ENCODE measurements at places on chromosomes 7 and 10. TPM values are rescaled to one million over a fixed set of nuclear protein-coding genes. Genes with fewer than 3 reads are reported as not detected.

Gene ZNF862
- total RNA-seq = 14.5 TPM

Gene NCAPG2
- 4.4 TPM for total RNA-seq

Gene MMD2
- not detected for total RNA-seq

Gene VAX1
- not detected for total RNA-seq

Gene MBL2
- total RNA-seq = not detected

Gene PAX4
- total RNA-seq = not detected

Gene RAPGEF5
- 13.9 TPM for total RNA-seq

Gene CNNM1
- 1.1 TPM for total RNA-seq

Gene DOCK4
- 14.1 TPM for total RNA-seq

DNA sequence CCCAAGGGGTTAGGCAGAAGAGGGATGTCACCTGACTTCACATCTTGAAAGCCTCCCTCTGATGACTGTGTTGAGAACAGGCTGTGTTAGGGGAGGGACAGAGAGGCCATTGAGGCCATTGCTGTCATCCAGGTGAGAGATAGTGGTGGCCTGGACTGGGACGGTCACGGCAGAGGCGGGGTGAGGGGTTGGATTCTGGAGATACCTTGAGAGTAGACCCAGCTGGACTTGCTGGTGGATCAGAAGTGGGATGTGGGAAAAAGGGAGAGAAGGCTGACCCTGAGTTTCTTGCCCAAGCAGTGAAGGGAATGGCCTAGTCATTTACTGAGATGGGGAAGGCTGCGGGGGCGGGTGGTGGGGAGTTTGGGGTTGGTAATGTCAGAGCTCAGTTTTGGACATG lies 13.6 kb downstream of the MTURN start:
- H3K4me3 ChIP-seq = no peak overlapping the region
- peaks cover 27% of the 10 kb centered on the region for H3K36me3 ChIP-seq
- H3K27ac ChIP-seq = no peak overlapping the region

DNA sequence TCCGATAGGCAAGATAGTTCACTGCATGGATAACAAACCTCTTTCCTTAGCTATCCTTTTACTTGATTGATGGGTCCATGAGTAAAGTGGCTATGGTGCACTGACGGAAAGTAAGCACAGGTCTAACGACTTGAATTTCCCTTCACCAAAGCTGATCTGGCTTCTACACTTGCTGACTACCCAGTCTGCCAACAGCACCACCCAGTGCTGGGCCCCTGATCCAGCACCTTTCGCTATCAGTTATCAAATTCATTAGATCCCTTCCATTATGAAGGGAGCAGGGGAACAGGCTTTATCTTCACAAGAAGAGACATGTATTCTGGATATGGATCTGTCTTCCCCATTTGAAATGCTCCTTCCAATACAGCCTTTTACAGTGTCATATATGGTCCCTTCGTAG lies 855.9 kb downstream of the GRID1 start:
- H3K36me3 ChIP-seq = no peaks in the 10 kb centered on the region
- DNase-seq = no peak
- H3K4me3 ChIP-seq = no peak overlapping the region
- H3K27ac ChIP-seq = no peak overlapping the region
- no peaks in the 10 kb centered on the region for H3K4me1 ChIP-seq

GRCh38 chr10:79372871-79373270 lies 25.6 kb downstream of the PPIF start:
- H3K4me3 ChIP-seq = no peak overlapping the region
- peaks cover 18% of the 10 kb centered on the region for H3K4me1 ChIP-seq
- H3K36me3 ChIP-seq = no peaks in the 10 kb centered on the region
- H3K27ac ChIP-seq = no peak overlapping the region

- DNase-seq = peak; percentile 69
- no peak overlapping the region for H3K4me3 ChIP-seq
- H3K4me1 ChIP-seq = no peaks in the 10 kb centered on the region
- no peak overlapping the region for H3K27ac ChIP-seq
- H3K27me3 ChIP-seq = no peaks in the 10 kb centered on the region
Observed at GRCh38 chr10:102347236-102347828, 48.2 kb upstream of the NFKB2 start.

- H3K4me3 ChIP-seq = no peak overlapping the region
- no peaks in the 10 kb centered on the region for H3K4me1 ChIP-seq
- H3K36me3 ChIP-seq = peaks cover 4% of the 10 kb centered on the region
Observed at GRCh38 chr7:77565917-77566316, 28.8 kb downstream of the PTPN12 start.

GRCh38 chr10:76306856-76307255 lies 875.4 kb downstream of the LRMDA start:
- H3K4me1 ChIP-seq = peaks cover 56% of the 10 kb centered on the region
- no peaks in the 10 kb centered on the region for H3K36me3 ChIP-seq
- H3K27ac ChIP-seq = no peak overlapping the region

DNA sequence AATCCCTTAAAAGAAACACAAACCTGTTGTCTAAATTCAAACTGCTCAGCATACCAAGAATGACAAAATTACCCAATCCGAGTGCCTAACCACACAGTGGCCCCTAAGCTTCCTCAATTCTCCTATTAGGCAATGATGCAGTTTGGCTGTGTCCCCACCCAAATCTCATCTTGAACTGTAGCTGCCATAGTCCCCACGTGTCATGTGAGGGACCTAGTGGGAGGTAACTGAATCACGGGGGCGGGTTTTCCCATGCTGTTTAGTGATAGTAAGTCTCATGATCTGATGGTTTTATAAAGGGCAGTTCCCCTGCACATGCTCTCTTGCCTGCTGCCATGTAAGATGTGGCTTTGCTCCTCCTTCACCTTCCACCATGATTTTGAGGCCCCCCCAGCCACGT lies 21.9 kb downstream of the PSAP start:
- H3K27ac ChIP-seq = no peak overlapping the region
- peak; percentile 84 for DNase-seq
- no peaks in the 10 kb centered on the region for H3K27me3 ChIP-seq
- no peak overlapping the region for H3K4me3 ChIP-seq
- H3K36me3 ChIP-seq = peaks cover 84% of the 10 kb centered on the region

GRCh38 chr10:76881477-76882220 lies 756.0 kb downstream of the KCNMA1 start:
- H3K27ac ChIP-seq = no peak overlapping the region
- no peak overlapping the region for H3K4me3 ChIP-seq
- H3K4me1 ChIP-seq = no peaks in the 10 kb centered on the region
- no peaks in the 10 kb centered on the region for H3K27me3 ChIP-seq
- H3K36me3 ChIP-seq = no peaks in the 10 kb centered on the region

DNA sequence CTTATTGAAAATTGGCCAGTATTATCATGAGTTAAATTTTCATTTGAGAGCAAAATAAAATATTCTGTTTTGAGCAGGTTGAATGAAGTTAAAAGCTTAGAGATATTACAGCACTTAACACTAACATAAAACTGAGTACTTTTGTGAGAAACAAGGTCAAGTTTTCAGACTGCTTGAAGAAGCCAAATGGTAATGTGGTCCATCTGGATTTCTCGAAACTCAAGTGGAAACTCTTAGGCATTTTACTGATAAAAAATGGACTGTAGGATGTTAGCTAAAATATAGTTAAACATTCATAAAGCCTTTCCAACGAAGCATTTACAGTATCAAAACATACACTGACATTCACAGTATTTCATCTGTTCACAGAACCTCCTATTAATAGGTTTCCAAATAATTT lies 528.1 kb upstream of the SEMA3D start:
- no peak overlapping the region for H3K27ac ChIP-seq
- no peak for DNase-seq
- H3K27me3 ChIP-seq = no peaks in the 10 kb centered on the region
- H3K4me1 ChIP-seq = no peaks in the 10 kb centered on the region
- H3K4me3 ChIP-seq = no peak overlapping the region

GRCh38 chr7:139481364-139481763 lies 2.1 kb downstream of the KLRG2 start:
- H3K4me3 ChIP-seq = no peak overlapping the region
- H3K27me3 ChIP-seq = peaks cover 30% of the 10 kb centered on the region
- no peak for DNase-seq
- H3K27ac ChIP-seq = no peak overlapping the region
- H3K36me3 ChIP-seq = no peaks in the 10 kb centered on the region

GRCh38 chr7:133674079-133674763 lies 421.3 kb downstream of the EXOC4 start:
- H3K36me3 ChIP-seq = no peaks in the 10 kb centered on the region
- no peak overlapping the region for H3K27ac ChIP-seq
- no peak overlapping the region for H3K4me3 ChIP-seq
- no peaks in the 10 kb centered on the region for H3K4me1 ChIP-seq
- no peaks in the 10 kb centered on the region for H3K27me3 ChIP-seq

DNA sequence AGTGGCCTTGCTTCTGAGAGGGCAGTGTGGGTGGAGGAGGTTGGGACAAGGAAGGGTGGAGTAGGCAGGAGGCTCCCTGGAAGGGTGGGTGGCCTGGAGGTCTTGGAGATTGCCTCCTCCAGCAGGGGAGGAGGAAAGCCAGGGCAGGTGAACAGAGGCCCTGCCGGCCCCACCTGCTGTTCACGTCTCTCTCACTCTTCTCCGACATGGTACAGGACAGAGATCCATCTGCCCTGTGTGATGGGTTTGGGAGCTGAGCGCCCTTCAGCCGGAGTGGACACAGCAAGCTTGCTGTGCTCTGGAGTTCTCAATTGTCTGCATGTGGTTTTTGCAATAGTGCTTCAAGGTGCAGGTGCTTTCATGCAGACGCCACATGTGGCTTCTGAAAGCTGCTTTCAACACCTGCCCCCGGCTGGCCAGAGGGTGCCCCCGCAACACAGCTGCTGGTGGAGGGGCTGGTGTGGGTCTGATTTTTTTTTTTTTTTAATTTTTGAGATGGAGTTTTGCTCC lies 82.8 kb upstream of the GNA12 start:
- no peaks in the 10 kb centered on the region for H3K4me1 ChIP-seq
- H3K36me3 ChIP-seq = no peaks in the 10 kb centered on the region
- peak; percentile 44 for DNase-seq
- peaks cover 18% of the 10 kb centered on the region for H3K27me3 ChIP-seq

- H3K27me3 ChIP-seq = no peaks in the 10 kb centered on the region
- DNase-seq = no peak
- no peaks in the 10 kb centered on the region for H3K4me1 ChIP-seq
- no peak overlapping the region for H3K27ac ChIP-seq
Observed at GRCh38 chr7:108637049-108637621, 67.5 kb downstream of the DNAJB9 start.

DNA sequence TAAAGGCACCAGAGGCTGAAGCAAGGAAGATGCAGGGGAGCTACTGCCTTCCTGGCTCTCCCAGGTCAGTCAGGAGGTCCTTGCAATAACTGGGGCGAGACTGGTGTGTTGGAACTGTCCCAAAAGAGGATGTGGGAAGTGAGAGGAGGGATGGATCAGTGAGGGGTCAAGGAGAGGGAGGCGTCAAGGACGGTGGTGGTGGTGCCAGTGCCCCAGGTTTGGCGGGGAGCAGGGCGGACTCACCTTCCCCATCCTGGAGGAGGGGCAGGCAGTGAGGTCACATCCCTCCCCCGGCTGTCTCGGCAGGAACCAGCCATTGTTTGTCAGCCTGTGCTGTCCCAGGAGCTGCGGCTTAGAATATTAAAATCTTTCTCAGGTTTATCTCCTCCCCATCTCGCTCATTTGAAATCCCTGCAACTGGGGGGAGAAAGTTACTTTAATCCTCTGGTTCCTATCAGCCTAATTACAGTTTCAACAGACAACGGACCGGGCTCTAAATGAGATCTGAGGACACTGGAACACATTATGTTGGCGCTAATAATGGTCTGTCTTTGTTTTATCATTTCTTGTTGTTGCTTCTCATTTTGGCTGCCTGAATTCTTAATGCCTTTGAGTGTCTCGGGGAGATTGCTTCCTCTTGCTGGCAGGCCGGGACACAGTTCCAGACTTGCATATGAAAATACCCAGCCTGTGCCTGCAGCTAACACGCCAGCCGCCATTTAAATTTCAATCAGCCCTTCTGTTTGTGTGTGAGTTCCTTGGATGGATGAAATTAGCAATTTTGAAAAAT lies 387.5 kb downstream of the RPS24 start:
- H3K4me3 ChIP-seq = no peak overlapping the region
- no peak overlapping the region for H3K27ac ChIP-seq
- no peaks in the 10 kb centered on the region for H3K36me3 ChIP-seq
- H3K4me1 ChIP-seq = no peaks in the 10 kb centered on the region

- no peak overlapping the region for H3K4me3 ChIP-seq
- H3K36me3 ChIP-seq = no peaks in the 10 kb centered on the region
- no peaks in the 10 kb centered on the region for H3K27me3 ChIP-seq
- DNase-seq = no peak
Observed at GRCh38 chr10:67075491-67075971, 149.7 kb downstream of the LRRTM3 start.

DNA sequence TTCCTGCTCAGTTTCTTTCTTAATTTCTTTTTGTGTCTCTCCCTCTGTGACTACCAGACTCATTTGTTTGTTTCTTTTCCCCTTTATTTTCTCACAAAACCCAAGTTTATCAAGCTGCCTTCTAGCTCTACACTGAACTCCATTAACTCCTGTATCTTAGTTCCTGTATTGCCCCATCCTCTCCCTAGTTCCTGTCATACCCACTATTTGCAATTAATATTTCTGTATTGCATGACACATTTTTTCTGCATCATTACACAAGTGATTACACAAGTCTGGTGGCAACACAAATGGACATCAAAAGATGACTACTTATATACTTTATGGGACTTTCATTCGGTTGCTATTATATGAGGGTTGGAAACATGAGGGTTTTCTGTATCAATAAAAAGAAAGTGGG lies 26.9 kb upstream of the OR9A4 start:
- DNase-seq = no peak
- no peak overlapping the region for H3K4me3 ChIP-seq
- no peak overlapping the region for H3K27ac ChIP-seq
- no peaks in the 10 kb centered on the region for H3K36me3 ChIP-seq
- no peaks in the 10 kb centered on the region for H3K27me3 ChIP-seq
- no peaks in the 10 kb centered on the region for H3K4me1 ChIP-seq

- no peaks in the 10 kb centered on the region for H3K27me3 ChIP-seq
- no peak overlapping the region for H3K27ac ChIP-seq
- no peaks in the 10 kb centered on the region for H3K4me1 ChIP-seq
Observed at GRCh38 chr7:37578350-37578749, 105.2 kb upstream of the GPR141 start.

DNA sequence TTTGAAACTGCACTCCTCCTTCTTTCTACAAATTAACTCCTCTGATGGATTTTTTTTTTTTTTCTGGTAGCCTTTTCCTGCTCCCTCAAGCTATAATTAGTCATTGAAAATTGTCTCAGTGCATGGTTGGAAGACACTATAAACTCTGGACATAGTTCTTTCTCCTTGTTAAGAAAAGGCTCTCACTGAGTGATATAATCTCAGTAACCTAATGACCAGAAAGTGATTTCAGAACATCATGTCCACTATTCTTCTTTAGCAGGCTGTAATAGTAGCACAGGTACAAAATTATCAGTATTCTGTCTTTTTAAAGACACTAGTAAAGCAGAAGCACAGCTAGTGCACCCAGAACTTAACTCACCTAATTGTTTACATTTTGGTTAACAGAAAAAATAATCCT lies 752.6 kb upstream of the PHF14 start:
- H3K36me3 ChIP-seq = no peaks in the 10 kb centered on the region
- H3K4me3 ChIP-seq = no peak overlapping the region
- no peaks in the 10 kb centered on the region for H3K27me3 ChIP-seq
- H3K4me1 ChIP-seq = peaks cover 23% of the 10 kb centered on the region
- no peak overlapping the region for H3K27ac ChIP-seq
- DNase-seq = no peak
